ENCODE measurements at places on chromosomes 1 and 21.

GRCh38 chr1:89525169-89525855, 683 bp downstream of the LRRC8B start:
- no peak for DNase-seq

DNA sequence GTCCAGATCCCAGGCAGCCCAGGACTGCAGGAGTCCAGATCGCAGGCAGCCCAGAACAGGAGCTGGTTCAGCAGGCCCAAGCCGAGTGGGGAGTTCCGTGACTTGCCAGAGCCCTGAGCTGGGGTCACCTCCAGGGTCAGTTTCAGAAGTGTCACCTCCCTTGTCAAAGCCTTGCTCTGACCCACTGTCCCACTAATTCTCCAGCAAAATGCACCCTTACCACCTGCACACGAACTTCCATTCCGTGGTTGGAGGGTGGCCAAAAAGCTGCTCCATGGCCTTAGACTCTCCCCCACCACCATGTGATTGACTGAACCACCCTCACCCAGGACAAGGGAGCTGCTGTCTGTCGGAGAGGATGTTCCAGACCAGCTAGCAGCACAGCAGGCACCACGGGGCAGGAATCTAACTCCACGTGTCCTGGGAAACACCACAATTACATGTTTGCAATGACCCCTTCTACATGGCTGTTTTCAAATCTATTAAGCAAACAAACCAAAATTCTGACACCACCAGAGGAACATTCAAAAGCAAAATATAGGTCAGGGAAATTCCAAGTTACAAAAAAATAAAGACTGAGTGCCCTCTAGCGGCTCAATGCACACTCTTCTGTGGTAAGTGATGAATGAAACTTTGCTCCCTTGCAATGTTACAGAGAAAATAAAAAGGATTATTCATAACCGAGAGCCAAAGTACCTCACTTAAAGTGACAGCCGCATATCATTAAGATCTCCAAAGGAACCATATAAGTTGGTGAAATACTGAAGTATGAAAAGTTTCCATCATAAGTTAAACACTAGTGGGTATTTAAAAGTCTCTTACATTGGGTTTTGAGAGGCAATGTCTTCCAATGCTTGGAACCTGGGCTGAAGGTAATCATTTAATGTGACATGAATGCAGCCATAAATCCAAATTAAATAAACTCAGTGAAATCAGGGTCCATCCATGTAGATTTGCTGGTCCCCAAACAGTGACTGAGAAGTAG, 76.3 kb downstream of the NPHP4 start:
- no peak for DNase-seq

- DNase-seq, result no peak
Measured at GRCh38 chr1:1004420-1004779, 4.5 kb upstream of the HES4 start.

DNA sequence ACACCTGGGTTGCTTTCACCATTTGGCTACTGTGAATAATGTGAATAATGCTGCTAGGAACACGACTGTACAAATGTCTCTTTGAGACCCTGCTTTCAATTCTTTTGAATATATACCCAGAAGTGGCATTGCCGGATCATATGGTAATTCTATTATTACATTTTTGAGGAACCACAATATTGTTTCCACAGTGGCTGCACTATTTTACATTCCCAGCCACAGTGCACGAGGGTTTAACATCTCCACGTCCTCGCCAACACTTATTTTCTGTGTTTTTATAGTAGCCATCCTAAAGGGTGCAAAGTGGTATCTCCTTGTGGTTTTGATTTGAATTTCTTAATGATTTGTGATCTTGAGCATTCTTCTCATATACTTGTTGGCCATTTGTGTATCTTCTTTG, 15.7 kb downstream of the FHAD1 start:
- no peak for DNase-seq

DNA sequence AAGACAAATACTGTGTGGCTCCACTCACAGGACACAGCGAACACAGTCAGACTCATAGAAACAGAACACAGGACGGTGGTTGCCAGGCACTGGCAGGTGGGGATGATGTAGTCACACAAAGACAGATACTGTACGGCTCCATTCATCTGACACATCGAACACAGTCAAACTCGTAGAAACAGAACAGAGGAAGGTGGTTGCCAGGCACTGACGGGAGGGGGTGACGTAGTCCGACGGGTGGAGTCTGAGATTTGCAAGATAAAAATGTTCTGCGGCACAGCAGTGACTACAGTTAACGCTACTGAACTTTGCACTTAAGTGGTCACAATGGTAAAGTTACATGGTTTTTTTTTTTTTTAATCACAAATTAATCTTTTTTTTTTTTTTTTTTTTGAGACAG, 18.7 kb downstream of the C21orf58 start:
- DNase-seq, result no peak

- no peak for DNase-seq
Measured at GRCh38 chr1:7636795-7637526, 134.1 kb upstream of the VAMP3 start.

- DNase-seq, result no peak
Measured at GRCh38 chr1:245091818-245092637, 62.8 kb upstream of the KIF26B start.
